ENCODE measurements at places on chromosomes 2 and 18. TPM values are rescaled to one million over a fixed set of nuclear protein-coding genes. Genes with fewer than 3 reads are reported as not detected.

DNA sequence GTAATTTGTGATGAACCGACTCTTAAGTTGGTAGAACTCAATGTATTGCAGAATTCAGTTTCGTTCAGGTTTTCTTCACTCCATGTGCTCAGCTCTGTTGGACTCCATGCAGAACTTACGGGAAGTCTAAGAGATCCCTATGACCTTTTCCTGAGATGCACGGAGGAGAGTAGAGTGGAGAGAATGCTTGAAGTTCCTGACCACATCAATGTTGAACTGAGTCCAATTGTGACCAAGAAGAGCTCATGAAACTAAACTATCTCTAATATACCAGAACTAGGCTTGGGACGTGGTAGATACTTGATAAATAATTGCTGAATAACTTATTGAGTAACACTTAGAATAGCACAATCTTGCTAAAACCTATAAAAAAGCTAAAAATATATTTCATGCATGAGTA is 47.2 kb downstream of the TMEM178A start:
- H3K36me3 ChIP-seq, result peaks cover 2% of the 10 kb centered on the region
- no peak for DNase-seq
- H3K4me1 ChIP-seq, result no peaks in the 10 kb centered on the region
- H3K27ac ChIP-seq, result no peak overlapping the region
- no peaks in the 10 kb centered on the region for H3K27me3 ChIP-seq
- H3K4me3 ChIP-seq, result no peak overlapping the region

DNA sequence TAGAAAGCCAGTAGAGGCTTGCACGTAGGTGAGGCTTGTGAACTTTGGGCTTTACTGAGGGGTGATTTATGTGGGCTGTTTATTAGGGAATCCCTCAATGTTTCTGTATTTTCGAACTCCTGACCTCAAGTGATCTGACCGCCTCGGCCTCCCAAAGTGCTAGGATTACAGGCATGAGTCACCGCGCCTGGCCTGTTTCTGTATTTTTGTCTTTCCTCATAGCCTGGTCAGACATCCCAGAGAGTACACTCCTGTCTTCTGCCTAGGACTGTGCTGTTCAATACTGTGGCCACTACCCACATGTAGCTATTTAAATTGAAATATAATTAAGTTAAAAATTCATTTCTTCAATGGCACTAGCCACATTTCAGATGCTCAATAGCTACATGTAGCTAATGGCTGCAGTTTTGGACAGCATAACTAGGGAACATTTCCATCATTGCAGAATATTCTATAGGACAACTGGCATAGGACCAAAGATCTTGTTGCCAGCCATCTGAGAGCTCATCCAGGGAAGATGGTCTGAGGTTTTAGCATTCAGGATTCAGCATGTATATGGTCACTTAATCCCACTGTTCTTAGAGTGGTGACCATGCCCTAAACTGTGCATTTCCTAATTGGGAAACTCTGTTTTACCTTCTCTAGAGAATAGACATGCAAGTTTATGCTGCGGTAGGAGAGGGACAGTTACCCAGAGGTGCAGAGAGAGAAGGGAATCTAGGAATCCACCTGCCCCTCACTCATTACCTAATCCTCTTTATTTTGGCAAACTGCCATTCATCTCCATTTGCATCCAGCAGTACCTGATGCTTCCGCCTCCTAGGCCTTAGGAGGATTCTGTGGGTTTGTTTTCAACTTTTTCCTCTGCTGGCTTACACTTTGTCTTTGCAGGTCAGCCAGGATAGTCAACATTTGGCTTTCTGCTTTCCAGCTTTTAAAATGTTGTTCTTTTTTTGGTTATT is 64.4 kb downstream of the LCLAT1 start:
- no peak for DNase-seq
- no peaks in the 10 kb centered on the region for H3K27me3 ChIP-seq
- peaks cover 7% of the 10 kb centered on the region for H3K36me3 ChIP-seq

DNA sequence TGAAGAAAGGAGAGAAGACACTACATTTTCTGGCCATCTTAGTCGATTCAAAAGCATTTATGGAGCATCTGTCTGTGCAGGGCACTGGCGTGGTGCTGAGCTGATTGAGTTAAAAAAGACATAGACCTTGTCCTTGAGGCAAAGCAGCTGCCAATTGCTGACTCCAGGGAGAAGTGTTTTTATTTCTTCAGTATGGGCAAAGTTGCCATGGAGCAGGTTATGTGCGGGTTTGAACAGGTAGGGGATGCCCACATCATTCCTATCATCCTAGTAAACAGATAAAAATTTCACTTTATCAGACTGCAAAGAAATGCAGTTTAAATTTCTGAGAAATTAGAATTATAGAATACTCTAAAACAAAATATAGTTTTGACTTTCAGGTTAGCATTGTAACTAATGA is 125.8 kb downstream of the NUP35 start:
- H3K36me3 ChIP-seq, result no peaks in the 10 kb centered on the region
- no peak overlapping the region for H3K4me3 ChIP-seq
- no peaks in the 10 kb centered on the region for H3K27me3 ChIP-seq
- H3K4me1 ChIP-seq, result no peaks in the 10 kb centered on the region
- H3K27ac ChIP-seq, result no peak overlapping the region

DNA sequence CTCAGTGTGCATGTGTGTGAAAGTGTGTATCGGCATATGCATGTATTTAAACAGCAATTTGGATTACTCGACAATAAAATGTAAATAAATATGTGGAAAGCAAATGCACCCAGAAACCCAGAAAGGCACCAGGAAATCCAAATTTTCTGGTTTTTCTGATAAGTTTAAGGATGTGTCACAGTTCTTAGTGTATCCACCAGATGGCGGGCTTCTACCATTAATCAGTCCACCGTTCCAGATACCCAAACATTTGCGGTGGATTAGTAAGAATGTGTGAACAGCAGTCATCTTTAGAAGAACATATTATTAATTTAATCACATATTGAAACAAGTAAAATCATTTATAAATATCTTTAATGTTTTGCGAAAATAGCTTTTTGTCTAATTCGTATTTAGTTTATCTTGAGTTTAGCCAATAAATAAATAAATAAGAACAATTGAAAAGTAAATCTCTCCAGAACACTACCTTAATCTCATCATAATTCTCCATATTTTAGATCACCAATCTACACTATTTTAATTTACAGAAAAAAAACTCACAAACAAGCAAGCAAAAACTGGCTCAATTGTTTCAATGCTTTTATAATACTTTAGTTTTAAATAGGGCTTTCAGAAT is 298.9 kb downstream of the DSEL start:
- no peaks in the 10 kb centered on the region for H3K27me3 ChIP-seq
- H3K4me1 ChIP-seq, result peaks cover 10% of the 10 kb centered on the region
- DNase-seq, result peak; percentile 65
- no peak overlapping the region for H3K27ac ChIP-seq
- H3K4me3 ChIP-seq, result no peak overlapping the region

DNA sequence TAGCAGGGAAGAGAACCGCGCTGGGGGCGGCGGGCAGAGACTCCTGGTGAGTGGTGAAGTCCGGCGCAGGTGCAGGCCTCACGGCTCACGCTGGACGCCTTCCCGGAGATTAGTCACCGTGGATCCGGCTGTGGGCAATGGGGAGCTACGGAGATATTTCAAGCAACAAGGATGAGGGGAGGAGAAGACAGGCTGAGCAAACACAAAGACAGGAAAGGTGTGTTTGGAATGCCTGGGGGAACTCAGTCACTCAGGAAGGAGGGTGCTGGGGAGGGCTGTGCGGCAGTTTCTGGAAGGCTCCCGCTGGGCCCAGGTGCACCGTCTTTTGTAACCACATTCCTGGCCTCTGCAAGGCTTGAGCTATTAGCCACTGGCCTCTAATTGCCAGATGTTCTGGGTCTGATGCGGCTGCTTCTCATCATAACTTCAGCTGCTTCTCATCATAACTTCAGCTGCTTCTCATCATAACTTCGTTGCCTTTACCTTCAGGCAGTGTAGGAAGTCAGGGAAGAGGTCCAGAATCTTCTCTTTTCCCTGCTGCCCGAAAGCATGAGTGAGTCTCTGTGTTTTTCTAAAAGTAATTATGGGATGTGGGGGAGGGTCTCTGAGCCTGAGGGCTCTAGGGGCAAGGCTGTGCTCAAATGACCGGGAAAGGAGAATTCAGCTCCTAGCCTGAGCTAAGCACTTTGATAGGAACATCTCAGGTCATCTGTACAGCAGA is 118.9 kb downstream of the PXDN start:
- no peak for DNase-seq
- H3K27me3 ChIP-seq, result no peaks in the 10 kb centered on the region
- H3K4me3 ChIP-seq, result peak overlapping the region; percentile 18
- peak overlapping the region; percentile 14 for H3K27ac ChIP-seq
- peaks cover 32% of the 10 kb centered on the region for H3K4me1 ChIP-seq

GRCh38 chr2:164055623-164056022 is 319.8 kb upstream of the FIGN start:
- no peak overlapping the region for H3K4me3 ChIP-seq
- no peak overlapping the region for H3K27ac ChIP-seq
- DNase-seq, result no peak
- H3K27me3 ChIP-seq, result no peaks in the 10 kb centered on the region

GRCh38 chr2:41151746-41152145 is 699.9 kb upstream of the SLC8A1 start:
- no peak overlapping the region for H3K27ac ChIP-seq
- DNase-seq, result no peak
- no peaks in the 10 kb centered on the region for H3K27me3 ChIP-seq
- H3K4me1 ChIP-seq, result no peaks in the 10 kb centered on the region

DNA sequence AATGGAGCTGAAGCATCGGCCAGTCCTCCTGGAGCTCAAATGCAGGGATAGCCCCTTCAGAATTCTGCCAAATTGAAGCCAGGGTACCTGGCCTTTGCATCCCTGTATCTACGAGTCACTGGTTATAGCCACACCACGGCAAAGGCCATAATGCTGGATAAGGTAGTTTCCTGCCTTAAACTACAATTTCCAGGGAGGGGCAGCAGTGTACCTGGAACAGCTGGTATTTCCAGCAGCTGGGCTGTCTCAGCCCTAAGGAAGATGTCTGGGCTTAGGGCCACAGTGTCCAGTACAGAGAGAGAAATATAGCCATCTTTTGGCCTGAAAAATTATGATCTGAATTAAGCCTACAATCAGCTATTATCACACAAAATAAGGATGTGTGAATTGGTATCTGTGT is 180.3 kb downstream of the GCA start:
- DNase-seq, result no peak
- H3K27ac ChIP-seq, result no peak overlapping the region
- H3K4me3 ChIP-seq, result no peak overlapping the region
- H3K36me3 ChIP-seq, result no peaks in the 10 kb centered on the region
- H3K27me3 ChIP-seq, result no peaks in the 10 kb centered on the region
- no peaks in the 10 kb centered on the region for H3K4me1 ChIP-seq

DNA sequence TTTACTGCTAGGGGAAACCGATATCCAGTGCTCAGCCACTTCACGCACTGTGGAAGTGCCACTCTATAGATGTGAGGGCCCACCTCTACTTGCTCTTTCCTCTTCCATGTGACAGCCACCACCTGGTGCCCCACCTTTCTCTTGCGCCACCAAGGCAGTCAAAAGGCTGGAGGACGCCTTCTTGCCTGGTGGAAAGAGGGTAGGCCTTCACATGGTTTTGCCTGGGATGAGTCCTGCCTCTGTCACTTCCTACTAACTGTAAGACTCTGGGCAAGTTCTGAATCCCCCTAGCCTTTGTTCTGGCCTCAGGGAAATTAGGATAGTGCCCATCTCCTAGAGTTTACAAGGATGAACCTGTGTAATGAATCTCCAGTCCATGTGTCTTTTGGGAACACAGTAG is 66.1 kb upstream of the ODC1 start:
- H3K4me3 ChIP-seq, result no peak overlapping the region
- no peak overlapping the region for H3K27ac ChIP-seq
- no peak for DNase-seq
- H3K27me3 ChIP-seq, result no peaks in the 10 kb centered on the region
- no peaks in the 10 kb centered on the region for H3K4me1 ChIP-seq

DNA sequence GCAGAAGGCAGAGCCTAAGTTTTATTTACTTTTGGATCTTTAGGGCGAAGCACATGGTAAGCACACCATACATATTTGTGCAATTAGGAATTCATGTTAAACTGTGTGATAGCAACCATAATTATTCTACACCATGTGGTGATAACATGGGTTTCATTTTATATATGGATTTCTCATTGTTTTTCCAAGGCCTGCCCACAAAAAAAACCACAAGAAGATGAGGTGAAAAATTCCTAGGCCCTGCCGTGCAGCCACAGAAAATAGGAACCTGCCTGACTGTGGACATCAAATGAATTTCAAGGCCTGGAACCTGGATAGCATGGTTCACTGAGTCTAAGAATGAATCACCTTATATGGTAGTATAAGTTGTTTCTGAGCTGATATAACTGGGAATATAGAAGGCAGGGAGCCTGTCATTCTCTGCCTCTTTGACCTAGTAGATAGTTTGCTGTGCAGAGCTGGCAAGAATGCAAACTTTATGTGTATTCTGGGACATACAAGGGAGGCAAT is 22.4 kb upstream of the SSB start:
- no peak overlapping the region for H3K27ac ChIP-seq
- peaks cover 8% of the 10 kb centered on the region for H3K36me3 ChIP-seq
- DNase-seq, result no peak
- H3K4me3 ChIP-seq, result no peak overlapping the region
- no peaks in the 10 kb centered on the region for H3K27me3 ChIP-seq
- peaks cover 5% of the 10 kb centered on the region for H3K4me1 ChIP-seq

GRCh38 chr2:15730545-15731212 is 139.0 kb downstream of the DDX1 start:
- no peaks in the 10 kb centered on the region for H3K27me3 ChIP-seq
- DNase-seq, result no peak
- H3K4me1 ChIP-seq, result peaks cover 62% of the 10 kb centered on the region
- no peak overlapping the region for H3K4me3 ChIP-seq
- H3K27ac ChIP-seq, result no peak overlapping the region

DNA sequence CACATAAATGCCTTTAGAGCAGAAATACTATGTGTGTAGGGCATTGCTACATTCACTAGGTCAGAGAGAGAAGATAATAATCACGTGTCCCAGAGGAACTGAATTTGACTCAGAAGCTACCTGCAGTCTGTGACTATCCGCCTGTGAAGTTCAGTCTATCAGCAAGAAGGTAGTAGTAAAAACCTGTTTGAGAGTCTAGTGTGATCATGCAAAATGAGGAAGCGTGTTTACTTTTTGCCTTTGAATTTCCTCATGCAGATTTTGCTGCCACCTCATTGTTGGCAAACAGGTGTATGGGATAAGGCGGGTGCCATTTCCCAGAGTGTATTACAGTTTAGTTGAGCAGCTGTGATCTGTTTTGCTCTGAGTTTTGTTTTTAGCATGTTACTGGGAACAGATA is 403.9 kb upstream of the FANCL start:
- no peaks in the 10 kb centered on the region for H3K27me3 ChIP-seq
- DNase-seq, result no peak
- H3K4me3 ChIP-seq, result no peak overlapping the region

GRCh38 chr2:182072861-182073260 is 87.2 kb downstream of the PPP1R1C start:
- H3K27me3 ChIP-seq, result no peaks in the 10 kb centered on the region
- H3K4me1 ChIP-seq, result peaks cover 32% of the 10 kb centered on the region
- peak overlapping the region; percentile 8 for H3K27ac ChIP-seq
- DNase-seq, result no peak
- H3K4me3 ChIP-seq, result no peak overlapping the region

Gene CCDC68
- not detected for total RNA-seq

Gene COLEC12
- total RNA-seq, result 2.0 TPM

Gene EIF2AK2
- 37.3 TPM for total RNA-seq

Gene ZNF513
- total RNA-seq, result 26.5 TPM

Gene TMEM37
- total RNA-seq, result 5.3 TPM

Measured in neural crest cell (in vitro differentiated cells).